ENCODE measurements at places on chromosomes 5 and 9. TPM values are rescaled to one million over a fixed set of nuclear protein-coding genes. Genes with fewer than 3 reads are reported as not detected.

DNA sequence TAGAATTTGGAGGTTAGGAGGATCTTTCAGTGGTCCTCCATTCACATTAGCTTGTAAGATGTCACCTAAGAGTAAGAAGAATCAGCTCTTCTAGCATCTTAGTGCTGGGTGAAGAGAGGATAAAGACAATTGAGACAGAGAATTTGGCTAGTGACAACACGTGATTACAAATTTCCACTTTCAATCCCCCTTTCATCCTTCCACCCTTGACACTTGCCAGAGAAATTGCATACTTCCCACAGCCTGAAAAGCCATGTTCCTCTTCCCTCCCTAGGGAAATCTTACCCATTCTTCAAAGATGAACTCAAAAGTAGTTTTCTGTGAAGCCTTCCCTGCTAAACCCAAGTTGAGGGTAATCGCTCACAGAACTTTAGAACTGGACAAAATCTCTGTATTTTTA is 282.6 kb upstream of the PTGER4 start:
- DNase-seq: no peak

- no peak for DNase-seq
These were observed 309.6 kb downstream of the CWC27 start for GRCh38 chr5:65078331-65078730.

GRCh38 chr5:153352685-153353219 is 137.7 kb upstream of the GRIA1 start:
- no peak for DNase-seq

The ADRB2 gene
- 1.3 TPM for total RNA-seq

The TRIM7 gene
- total RNA-seq: 0.66 TPM

The ZDHHC11 gene
- total RNA-seq: 21.8 TPM

The ZNF483 gene
- 84.5 TPM for total RNA-seq

The FOXD4L4 gene
- not detected for total RNA-seq
